ENCODE measurements at places on chromosomes 3 and 15. TPM values are rescaled to one million over a fixed set of nuclear protein-coding genes. Genes with fewer than 3 reads are reported as not detected.

The GOLGA8S gene
- 0.18 TPM for total RNA-seq

The SH2D7 gene
- total RNA-seq: not detected

The NAA80 gene
- 7.1 TPM for total RNA-seq

The SCN5A gene
- 0.33 TPM for total RNA-seq

The PPARG gene
- total RNA-seq: 36.5 TPM

The COX17 gene
- total RNA-seq: 131 TPM

The RETNLB gene
- total RNA-seq: not detected

The CHDH gene
- total RNA-seq: 1.9 TPM

The CYP1A2 gene
- total RNA-seq: not detected

The ZBTB47 gene
- total RNA-seq: 6.5 TPM

The AZI2 gene
- total RNA-seq: 40.2 TPM

The STRIT1 gene
- not detected for total RNA-seq

The NAALADL2 gene
- 0.23 TPM for total RNA-seq

The LTF gene
- not detected for total RNA-seq

The CGNL1 gene
- 1.2 TPM for total RNA-seq

The HGD gene
- 14.2 TPM for total RNA-seq

The STAC gene
- total RNA-seq: 2.5 TPM

The DCLK3 gene
- total RNA-seq: 0.01 TPM

The FANCD2OS gene
- not detected for total RNA-seq

The TMC3 gene
- total RNA-seq: not detected

The SI gene
- not detected for total RNA-seq

The LDHAL6B gene
- total RNA-seq: not detected

The GOLGA8J gene
- total RNA-seq: 0.06 TPM
